ENCODE measurements at places on chromosomes 12 and 14. TPM values are rescaled to one million over a fixed set of nuclear protein-coding genes. Genes with fewer than 3 reads are reported as not detected.

Gene KCNH3
- 0.90 TPM for total RNA-seq

Gene PGF
- 4.7 TPM for total RNA-seq

Gene CDCA3
- total RNA-seq, result 1.1 TPM

Gene TFCP2
- 25.0 TPM for total RNA-seq

Gene CRACR2A
- total RNA-seq, result 5.4 TPM

Gene RFLNA
- total RNA-seq, result 1.0 TPM

Gene SERPINA5
- 0.41 TPM for total RNA-seq

Gene RILPL2
- 15.1 TPM for total RNA-seq

Gene IAPP
- total RNA-seq, result not detected

Gene RTL1
- total RNA-seq, result not detected

Gene CACNA1C
- total RNA-seq, result 15.6 TPM

Gene BMP4
- total RNA-seq, result 12.3 TPM

Gene GDF3
- 0.32 TPM for total RNA-seq

Gene NINJ2
- 23.4 TPM for total RNA-seq

GRCh38 chr12:16562921-16563320, 43.0 kb downstream of the LMO3 start:
- no peak for DNase-seq

DNA sequence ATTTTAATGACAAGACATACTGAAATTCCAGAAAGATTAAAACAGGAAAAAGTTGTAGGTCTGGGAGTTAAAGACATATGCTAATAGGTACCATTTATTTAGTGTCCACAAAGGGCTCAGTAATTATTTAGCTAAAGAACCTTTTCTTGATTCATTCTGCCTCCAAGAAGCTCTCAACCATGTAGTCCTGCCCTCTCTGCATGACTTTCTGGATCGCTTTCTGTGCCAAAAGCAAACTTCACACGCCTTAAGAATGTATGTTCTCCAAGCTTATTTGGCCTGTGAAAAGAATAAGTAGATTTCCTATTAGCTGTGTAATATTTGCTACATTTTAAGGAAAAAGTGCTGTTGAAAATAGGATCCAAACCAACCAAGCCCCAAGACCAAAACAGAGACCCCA, 291.7 kb downstream of the C12orf75 start:
- no peak for DNase-seq

DNA sequence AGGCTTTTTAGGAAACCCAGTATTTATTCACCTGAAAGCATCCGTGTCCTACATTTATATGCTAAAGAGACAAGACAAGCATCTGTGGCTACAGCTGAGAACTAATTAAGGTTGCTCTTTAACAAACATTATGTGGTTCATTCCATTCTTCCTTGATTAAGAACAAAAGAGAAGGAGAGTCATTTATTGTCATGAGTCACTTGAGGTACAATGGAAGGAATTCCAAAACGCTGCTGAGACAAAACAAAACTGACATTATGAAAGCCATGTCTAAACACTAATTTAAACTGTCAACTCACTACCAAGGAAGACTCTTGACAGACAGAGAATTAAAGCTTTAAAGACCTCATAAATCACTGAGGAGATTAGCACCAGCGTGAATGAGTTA, 214.4 kb downstream of the BMP4 start:
- no peak for DNase-seq

DNA sequence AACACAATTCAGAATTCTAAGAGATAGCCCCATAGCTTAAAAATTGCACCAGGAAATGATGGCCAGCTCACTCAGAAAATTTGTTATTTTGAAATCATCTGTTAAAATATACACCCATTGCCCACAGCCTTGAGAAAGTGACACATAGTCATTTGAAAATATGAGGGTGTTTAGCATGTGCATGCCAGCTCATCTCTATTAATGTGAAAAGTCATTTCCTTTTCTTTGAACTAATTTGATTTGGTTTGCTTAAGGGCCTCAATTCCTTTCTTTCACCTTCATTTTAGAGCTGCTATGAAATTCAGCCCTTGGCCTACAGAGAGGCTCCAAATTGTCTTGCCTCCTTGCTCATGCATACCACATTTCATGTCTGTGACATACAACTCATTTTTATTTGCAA, 241.4 kb downstream of the PHLDA1 start:
- DNase-seq, result no peak

GRCh38 chr12:127431594-127431993, 835.4 kb upstream of the TMEM132C start:
- DNase-seq, result no peak

- DNase-seq, result no peak
Observed at GRCh38 chr14:94126800-94127199, 2.6 kb downstream of the IFI27L2 start.

DNA sequence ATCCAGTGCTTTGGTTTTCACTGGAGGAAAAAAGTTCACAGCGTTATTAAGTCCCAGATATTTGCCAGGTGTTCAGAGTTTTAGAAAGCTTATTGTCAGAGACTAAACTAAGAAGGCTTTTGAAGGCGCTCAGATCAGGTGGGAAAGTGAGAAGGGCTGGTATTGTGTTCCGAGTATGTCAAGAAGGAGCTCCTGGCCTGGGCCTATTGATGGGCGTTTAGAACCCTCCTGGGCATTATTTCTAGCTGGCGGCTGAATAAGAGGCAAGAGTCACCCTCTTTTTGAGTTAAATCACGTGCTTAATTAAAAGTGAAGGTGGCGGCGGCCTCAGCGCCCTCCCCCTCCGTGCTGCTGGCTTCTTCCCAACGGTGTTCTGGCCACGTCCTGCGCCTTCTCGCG, 20.9 kb upstream of the GNS start:
- no peak for DNase-seq

- no peak for DNase-seq
Observed at GRCh38 chr14:51883232-51883631, 22.8 kb downstream of the GNG2 start.

GRCh38 chr14:64856529-64857445, 22.9 kb downstream of the SPTB start:
- DNase-seq, result no peak

GRCh38 chr14:85579942-85580341, 50.0 kb downstream of the FLRT2 start:
- DNase-seq, result no peak

DNA sequence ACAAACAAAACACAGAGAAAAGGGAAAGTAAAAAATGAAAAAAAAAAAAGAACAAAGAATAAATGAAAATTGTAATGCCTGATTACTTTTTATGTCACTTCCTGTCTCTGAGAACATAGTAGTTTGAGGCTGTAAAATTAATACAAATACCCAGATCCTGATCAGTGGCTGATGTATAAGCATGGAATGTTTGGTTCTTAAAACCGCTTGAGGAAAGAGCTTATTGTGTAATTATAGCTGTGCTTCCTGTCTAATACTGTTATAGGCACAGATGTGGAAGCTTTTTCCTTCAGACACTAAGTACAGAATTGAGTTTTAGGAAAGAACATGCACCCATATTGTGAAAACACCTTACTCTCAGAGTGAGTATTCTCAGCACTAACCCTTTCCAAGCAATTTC, 86.9 kb downstream of the AVPR1A start:
- no peak for DNase-seq

DNA sequence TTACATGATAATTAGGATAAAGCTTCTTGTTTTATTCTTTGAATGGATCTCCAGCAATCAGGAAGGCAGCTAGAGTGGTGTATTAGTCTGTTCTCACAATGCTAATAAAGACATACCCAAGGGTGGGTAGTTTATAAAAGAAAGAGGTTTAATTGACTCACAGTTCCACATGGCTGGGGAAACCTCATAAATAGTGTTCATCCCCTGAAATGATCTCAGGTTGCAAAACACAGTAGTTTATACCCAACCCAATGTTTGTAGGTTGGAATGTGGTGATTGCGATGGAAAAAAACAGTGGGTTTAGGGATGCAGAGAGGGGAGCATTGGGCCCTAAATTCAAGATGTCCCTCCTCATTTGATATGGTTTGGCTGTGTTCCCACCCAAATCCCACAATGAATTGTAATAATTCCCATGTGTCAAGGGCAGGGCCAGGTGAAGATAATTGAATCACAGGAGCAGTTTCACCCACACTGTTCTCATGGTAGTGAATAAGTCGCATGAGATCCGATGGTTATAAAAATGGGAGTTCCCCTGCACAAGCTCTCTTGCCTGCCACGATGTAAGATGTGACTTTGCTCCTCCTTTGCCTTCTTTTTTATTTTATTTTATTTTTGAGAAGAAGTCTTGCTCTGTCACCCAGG, 11.5 kb downstream of the MUCL1 start:
- no peak for DNase-seq

DNA sequence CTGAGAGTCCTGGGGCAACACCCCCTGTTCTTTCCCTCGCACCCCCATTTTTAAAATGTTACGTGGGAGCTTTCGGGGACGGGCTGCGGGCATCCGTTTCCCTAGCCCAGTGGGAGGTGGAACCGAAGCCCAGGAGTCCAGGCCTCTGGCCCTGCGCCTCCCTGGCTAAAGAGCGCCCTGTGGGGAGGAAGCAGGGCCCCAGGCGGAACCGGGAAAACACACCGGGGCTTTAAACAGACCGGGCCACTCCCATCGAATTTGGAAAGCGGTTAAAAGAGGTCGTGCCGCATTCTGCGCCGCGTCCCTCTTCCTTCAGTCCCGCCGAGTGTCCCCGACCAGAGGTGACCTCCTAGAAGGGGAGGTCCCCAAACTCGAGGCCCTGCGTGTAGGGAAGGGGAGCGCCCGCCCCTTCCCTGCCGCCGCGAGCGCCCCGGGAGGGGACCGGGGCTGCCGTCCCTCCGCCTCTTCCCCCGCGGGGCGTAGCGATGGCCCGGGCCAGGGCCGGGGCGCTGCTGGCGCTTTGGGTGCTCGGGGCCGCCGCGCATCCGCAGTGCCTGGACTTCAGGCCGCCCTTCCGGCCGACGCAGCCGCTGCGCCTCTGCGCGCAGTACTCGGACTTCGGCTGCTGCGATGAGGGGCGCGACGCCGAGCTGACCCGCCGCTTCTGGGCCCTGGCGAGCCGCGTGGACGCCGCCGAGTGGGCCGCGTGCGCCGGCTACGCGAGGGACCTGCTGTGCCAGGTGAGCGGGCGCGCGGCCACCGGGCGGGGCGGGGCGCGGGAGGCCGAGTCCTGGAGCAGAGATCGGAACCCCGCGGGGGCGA, at the start of gene HHIPL1:
Gene HHIPL1, plus strand, starts transcription at position 407 of the 822 bp plus-strand sequence. Its CDS starts 79 bp downstream, at position 486.
- no peak for DNase-seq

DNA sequence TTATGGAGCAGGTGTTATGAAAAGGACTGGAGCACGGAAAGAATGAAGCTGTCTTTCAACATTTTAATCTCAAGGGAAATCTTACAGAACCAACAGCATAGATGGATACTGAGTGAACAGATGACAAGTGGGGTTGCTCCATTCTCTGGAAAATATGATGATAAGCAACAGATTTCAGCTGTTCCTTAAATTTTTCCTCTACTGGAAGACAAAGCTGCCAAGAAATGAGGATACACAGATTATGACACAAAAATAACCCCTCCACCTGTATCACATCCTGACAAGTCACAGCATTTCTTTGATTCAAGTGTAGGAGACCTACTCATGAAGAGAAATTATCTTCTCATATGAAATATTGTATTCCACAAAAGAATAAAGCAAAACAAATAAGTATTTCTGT, 13.0 kb upstream of the TMTC2 start:
- no peak for DNase-seq

- no peak for DNase-seq
Observed at GRCh38 chr12:55839345-55840140, 3.2 kb downstream of the MMP19 start.

DNA sequence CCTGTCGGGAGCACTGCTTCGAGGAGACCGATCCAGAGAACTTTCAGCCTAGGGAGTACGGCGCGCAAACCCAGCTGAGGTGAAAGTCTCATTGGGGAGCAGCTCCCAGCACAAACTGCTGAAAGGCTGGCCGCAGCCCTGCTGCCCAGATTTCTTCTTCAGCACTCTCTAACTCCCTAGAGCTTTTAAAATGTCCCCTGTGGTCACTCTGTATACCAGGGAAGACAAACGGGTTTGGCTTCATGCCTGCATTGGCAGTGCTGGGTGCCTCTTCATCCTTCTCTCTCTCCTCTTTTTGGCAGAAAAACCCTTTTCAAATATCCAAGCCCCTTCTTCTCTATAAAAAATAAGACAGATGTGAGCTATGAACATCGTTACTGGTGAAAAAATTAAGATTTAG, 34.9 kb downstream of the BBS10 start:
- DNase-seq, result no peak

- DNase-seq, result no peak
Observed at GRCh38 chr12:6791931-6792520, 2.7 kb downstream of the CD4 start.

GRCh38 chr14:105058521-105059034, 6.7 kb downstream of the GPR132 start:
- no peak for DNase-seq

- no peak for DNase-seq
Observed at GRCh38 chr14:91942946-91943345, 4.5 kb downstream of the FBLN5 start.

DNA sequence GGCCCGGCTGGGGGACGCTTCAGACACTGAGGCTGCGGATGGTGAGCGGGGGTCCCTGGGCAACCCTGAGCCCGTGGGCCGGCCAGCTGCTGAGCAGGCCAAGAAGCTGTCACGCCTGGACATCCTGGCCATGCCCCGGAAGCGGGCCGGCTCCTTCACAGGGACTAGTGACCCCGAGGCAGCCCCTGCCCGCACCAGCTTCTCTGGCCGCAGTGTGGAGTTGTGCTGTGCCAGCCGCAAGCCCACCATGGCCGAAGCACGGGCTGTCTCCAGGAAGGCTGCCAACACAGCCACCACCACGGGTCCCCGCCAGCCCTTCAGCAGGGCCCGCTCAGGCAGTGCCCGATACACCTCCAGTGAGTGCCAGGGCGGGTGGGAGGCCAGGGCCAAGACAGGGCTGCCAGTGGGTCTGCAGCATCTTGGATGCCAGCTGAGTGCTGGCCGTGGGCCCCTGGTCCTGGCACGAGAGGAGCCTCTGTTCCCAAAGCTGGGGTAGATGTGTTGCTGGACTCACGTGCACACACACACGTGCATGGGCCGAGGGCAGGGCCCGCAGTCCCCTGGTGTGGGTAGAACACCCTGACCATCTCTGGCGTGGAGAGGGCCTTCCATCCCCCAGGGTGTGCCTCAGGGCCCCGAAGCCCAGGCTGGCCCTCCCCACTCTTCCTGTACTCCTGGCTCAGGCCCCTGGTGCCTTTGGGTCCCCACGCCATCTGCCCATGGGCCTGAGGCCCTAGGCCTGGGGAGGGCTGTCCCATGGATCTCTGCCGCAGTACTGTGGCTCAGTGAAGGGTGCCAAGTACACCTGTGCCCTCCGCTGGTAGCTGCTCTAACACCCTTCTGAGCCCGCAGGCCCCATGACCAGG, 22.8 kb downstream of the CEP170B start:
- DNase-seq, result peak; percentile 62

GRCh38 chr12:49847161-49847560, 4.3 kb upstream of the BCDIN3D start:
- DNase-seq, result no peak

GRCh38 chr14:77601846-77602619, 14.4 kb downstream of the SPTLC2 start:
- no peak for DNase-seq

GRCh38 chr14:53701108-53701875, 255.3 kb downstream of the BMP4 start:
- no peak for DNase-seq

GRCh38 chr12:26492406-26492805, 297.0 kb downstream of the SSPN start:
- DNase-seq, result no peak
